ENCODE measurements at places on chromosomes 6 and 20.

- no peak for DNase-seq
These were observed 97.8 kb downstream of the JARID2 start for GRCh38 chr6:15343490-15344191.

- no peak for DNase-seq
These were observed 1111.4 kb upstream of the CITED2 start for GRCh38 chr6:140485740-140486449.

DNA sequence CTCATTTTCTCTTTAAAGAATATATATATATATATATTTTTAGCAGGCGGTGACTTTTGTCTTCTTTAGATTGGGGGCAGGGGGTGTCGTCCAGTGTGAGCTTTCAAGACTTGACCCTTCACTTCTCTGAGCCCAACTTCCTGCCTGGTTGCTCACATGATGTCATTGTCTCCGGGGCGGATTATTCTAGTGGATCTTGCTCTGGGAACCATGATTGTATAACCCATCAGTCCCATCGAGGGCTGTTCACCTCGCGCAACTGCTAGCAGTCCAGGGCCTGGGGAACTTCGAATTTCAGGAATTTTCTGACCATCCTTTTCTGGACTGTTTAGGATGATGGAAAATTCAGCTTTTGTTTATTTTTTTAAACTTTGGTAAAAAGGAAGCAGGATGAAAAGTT, 1.0 kb downstream of the IGF2R start:
- DNase-seq: peak; percentile 44

GRCh38 chr20:4160761-4161305, 145.5 kb upstream of the RNF24 start:
- DNase-seq: no peak

- no peak for DNase-seq
These were observed 161.1 kb downstream of the EYS start for GRCh38 chr6:65545920-65546319.

DNA sequence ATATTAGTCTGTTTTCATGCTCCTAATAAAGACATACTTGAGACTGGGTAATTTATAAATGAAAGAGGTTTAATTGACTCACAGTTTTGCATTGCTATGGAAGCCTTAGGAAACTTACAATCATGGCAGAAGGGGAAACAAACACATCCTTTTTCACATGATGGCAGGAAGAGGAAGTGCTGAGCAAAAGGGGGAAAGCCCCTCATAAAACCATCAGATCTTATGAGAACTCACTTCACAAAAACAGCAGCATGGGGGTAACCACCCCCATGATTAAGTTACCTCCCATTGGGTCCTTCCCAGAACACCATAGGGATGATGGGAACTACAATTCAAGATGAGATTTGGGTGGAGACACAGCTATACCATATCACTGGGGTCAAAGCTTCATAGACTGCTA, 254.2 kb downstream of the ERMARD start:
- no peak for DNase-seq

- DNase-seq: no peak
These were observed 469.0 kb downstream of the CDC5L start for GRCh38 chr6:44856479-44856878.

GRCh38 chr20:17571153-17571527, 1.3 kb downstream of the DSTN start:
- DNase-seq: peak; percentile 10

DNA sequence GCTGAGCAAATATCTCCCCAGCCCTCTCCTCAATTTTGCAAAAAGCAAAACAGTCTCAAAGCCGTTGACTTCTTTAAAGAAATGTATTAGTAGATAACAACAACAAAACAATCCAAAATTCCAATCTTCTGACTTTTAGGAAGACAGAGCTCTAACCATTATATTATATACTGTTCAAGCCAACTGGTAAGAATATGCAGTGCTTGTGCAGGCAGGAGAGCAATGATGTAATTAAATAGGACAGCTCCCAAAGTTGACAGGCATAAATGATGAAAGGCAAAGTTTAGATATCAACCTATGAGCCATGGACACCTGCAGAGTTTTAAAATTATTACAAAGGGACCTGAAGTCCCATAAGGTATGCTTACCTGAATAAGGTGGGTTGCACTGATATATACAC, 16.6 kb upstream of the CEP85L start:
- DNase-seq: no peak

- DNase-seq: no peak
These were observed 37.5 kb downstream of the SNAI1 start for GRCh38 chr20:50020288-50020687.

GRCh38 chr6:125192610-125192930, 39.0 kb downstream of the TPD52L1 start:
- DNase-seq: no peak

DNA sequence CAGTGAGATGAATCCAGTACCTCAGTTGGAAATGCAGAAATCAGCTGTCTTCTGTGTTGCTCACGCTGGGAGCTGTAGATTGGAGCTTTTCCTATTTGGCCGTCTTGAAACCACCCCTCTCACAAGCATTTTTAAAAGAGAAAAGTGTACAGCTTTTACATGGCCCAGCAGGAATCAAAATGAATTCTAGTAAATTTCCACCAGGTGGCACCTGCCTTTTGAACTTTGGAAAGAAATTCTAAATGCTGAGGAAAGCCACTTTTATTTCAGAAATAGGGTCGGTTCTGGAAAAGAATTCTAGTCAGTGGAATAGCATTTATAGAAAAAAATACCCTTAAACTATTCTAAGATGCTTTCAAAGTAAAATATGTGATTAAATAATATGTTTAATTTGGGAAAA, 647.8 kb downstream of the CD109 start:
- DNase-seq: no peak

- DNase-seq: no peak
These were observed 100.7 kb upstream of the SCP2D1 start for GRCh38 chr20:18712882-18713281.
